ENCODE measurements at places on chromosomes 4 and X.

GRCh38 chrX:85244450-85245211 lies 840 bp downstream of the ZNF711 start:
- peak; percentile 49 for DNase-seq

- no peak for DNase-seq
These were observed 251.4 kb downstream of the COL25A1 start for GRCh38 chr4:109051054-109051453.

DNA sequence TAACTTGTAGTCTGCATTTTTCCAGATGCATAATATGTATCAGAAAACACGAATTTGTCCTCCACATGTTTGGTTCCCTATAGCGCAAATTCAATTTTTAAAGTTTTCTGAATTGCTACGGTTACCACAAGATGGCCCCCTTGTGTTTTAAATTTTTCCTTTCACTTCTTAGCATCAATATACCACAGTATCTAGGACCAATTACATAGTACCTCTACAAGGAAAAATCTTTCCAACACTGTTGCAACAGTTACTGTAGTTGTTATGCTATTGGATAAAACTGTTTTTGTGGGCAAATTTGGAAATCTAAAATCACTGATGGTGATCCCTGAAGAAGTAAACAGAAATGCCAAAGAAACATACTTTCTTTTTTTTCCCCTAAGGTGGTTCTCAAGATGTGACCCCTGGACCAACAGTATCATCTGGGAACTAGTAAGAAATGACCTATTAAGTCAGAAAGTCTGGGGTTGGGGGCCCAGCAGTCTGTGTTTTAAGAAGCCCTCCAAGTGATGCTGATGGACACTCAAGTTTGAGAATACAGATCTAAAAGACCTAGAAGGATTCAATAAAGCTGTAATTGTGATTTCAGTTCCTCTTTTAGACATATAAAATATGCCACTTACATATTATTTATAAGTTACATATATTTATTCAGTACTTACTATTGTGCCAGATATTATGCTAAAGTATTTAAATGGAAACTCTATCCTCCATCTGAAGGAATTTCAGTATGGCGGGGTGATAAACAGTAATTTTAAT lies 3.1 kb downstream of the ZGRF1 start:
- peak; percentile 12 for DNase-seq

DNA sequence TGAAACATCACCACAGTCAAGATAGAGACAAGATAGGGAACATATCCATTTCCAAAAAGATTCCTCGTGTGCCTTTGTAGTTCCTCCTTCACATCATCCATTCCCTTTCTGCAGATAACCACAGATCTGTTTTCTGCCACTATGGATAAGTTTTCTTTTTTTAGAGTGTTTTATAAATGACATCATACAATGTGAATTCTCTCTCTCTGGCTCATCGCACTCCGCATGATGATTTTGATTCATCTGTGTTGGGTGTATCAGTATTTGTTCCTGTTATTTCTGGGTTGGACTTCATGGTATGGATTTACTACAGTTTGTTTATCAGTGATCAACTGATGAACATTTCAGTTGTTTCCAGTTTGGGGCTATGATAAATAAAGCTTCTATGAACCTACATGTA lies 23.2 kb upstream of the ANXA3 start:
- no peak for DNase-seq

- peak; percentile 7 for DNase-seq
These were observed 85.0 kb upstream of the TENT5D start for GRCh38 chrX:80335062-80335830.

DNA sequence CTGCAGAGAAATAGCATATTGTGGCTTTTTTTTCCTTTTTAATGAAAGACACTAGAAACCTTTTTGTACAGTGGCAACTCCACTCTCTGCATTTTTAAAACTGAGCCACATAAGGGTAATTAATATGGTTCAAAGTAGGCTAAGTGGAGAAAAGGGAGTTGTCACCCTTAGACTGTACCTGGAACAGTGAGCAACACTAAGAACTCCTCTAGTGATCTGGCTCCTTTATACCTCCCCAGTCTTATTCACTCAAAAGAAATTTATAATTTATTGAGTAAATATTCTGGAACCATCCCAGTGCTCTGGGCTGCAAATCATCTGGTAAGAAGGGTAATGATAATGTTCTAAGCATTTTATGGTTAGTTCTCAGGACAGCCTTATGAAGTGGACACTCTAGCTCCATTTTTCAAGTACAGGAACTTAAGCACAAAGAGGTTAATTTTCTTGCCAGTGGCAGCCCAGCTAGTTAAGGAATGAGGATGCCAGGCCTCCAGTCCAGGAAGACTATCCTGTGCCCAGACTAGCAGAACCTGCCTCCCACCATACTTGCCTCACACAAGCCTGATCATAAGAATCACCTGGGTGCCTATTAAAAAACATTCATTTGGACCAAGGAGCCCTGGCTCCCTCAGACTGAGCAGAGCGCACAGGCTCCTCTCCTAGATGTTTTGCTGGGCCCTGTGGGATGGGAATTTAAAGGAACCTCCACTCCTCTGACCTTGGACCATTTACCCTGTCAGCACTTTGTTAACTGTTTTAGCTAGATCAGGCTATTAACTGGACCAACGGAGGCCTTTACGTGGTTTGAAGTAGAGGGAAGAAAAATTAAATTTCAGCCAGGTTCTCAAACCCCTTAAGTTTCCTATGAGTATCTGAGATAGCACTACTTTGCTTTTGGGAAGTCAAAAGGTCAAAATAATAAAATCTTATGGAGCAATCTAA lies 102.6 kb downstream of the PDE5A start:
- no peak for DNase-seq

DNA sequence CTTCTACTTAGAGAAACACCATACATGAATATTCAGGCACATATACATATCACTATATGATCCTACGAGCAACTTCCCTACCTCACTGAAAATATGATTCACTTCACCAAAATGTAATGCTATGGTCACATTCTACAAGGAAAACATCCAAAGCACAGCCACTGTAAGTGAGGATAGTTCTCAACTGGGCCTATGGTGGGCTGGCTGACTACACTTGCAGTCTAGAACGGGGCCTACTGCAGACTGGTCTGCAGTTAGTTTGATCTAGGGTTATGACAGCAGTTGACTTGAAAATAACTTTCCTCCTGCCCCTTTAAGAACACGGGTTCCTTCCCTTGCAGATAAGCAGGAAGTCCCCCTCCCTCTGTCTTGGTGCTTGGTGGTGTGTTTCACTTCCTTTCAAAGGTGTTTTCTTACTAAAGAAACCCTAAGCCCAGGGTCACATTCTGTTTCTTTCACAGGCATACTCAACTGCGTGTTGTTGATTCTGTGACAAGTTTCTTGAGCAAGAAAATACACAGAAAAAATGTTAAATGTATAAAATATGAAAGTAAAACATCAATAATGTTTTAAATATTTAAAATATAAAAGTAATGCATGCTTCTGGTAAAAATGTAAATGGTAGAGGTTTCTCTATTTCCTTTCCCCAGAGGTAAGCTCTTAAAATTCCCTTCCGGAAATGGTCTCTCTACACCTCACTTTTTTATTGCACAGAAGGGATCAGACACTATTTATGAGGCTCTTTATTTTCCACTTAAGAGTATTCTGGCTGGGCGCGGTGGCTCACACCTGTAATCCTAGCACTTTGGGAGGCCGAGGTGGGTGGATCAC lies 18.0 kb upstream of the TMSB4X start:
- DNase-seq: no peak

DNA sequence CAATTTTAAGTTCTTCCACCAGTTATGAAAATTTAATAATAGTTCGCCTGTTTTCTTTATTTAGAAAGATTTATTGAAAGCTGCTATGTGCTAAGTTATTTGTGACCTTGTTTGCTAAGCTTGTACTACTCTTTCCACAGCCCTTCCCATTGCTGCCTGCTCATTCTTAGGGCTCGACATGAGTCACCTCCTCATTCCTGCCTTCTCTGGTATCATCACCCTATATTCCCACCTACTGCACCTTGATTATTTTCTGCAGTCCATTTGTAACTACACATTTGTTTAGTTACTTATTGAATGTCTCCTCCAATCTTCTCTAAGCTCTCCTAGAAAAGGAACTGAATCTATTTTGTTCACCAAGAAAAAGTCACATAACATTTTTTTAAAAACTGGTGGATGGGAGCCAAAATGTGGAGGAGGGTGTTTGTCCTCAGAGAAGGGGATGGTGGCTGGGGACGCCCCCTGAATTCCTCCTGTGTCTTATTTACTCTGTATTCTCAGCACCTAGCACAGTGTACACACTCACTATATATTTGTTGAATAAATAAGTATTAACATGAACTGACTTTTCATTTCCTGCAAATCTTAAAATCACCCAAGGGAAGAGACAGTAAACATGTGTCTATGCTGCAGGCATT lies 3.7 kb upstream of the RAB9A start:
- no peak for DNase-seq

DNA sequence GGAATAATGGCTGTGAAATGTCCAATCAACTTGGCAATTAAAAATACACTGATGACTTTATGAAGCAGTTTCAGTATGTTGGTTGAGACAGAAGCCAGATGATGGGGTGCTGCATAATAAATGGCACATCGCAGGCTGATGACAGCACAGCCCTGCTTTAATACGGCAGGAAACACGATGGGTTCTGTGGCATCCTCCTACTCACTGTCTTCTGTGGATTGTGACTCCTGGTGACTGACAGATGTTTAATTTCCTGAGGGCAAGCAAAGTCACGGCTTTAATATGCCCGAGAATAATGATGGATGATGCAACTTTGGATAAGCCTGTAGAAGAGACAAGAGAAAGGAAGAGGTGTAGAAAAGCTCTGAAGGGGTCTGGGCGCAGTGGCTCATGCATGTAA lies 295.4 kb downstream of the TRIML1 start:
- DNase-seq: no peak

DNA sequence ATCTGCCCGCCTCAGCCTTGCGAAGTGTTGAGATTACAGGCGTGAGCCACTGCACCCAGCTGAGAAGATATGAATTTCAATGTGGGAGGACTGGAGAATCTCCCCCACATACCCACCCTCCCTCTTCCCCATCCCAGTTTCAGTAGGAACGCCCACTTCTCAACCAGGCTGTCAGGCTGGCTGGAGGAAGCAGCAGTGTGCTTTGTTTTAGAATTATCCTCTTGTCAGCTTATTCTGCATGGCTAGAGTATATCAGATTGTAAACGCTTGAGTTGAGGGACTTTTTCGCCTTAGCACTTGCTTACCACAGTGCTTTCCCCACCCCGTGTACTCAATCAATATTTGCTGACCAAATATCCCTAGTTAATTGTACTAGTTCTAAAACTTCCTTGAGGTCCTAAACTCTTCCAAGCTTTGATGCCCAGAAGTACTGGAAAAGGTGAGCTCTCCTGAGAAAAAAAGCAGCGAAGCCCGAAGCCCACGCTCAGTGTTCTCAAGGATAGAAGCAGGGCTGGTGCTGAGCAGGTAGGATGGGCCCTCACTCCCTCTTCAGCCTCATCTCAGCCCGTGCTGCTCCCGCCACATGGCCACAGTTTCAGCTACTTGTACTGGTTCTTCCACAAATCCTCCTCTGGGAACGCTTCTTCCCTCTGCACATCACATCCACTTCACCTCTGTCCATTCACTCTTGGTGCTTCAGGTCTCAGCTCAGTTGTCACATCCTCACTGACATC lies 7.3 kb upstream of the ARHGAP10 start:
- no peak for DNase-seq

DNA sequence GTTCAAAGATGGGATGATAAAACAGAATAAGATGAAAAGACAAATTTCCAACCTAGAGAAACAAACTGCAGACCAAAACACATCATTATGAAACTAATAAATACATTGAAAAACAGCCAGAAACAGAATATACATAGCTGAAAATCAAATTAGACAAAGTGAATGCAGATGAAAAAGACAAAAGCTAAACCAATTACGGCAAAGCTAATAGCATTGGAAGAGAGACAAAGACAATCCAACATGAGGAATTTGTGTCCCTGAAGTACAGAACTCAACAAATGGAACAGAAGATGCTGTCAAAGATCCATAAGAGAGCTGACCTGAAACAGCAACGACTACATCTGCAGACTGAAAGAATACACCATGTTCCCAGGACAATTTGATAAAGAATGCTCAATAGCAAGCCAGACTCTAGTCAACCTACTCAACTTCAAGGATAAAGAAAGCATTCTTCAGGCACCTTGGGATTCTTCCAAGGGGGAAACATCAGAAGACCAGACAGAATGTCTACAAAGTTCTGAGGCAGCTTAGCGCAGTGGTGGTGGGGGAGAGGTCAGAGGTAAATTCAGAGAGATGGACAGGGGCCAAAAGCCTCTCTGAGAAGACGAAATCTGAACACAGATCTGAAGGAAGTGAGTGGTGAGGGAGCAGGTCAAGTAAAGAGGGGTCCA lies 27.4 kb upstream of the IRAK1 start:
- no peak for DNase-seq

DNA sequence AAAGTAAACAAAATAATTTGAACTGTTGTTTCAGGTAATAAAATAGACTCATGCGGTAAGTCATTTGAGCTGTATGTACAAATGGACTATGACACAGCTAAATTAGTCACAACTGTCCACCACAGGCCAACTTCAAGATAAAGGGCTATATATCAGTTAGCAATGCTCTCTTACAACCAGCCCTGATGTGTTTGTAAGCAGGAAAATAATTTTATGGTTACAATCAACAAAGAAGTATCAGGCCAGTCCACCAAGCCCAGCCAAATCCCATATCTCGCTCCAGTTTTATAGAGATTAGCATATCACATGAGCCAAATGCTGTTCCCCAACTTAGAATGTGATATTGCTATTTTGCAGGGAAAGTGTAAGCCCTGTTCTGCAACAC lies 511 bp upstream of the DUSP21 start:
- no peak for DNase-seq

GRCh38 chrX:78658845-78659744 lies at the start of gene RTL3:
RTL3 (minus strand) TSS chrX:78659328; CDS start chrX:78658420, 908 bp downstream.
- no peak for DNase-seq

DNA sequence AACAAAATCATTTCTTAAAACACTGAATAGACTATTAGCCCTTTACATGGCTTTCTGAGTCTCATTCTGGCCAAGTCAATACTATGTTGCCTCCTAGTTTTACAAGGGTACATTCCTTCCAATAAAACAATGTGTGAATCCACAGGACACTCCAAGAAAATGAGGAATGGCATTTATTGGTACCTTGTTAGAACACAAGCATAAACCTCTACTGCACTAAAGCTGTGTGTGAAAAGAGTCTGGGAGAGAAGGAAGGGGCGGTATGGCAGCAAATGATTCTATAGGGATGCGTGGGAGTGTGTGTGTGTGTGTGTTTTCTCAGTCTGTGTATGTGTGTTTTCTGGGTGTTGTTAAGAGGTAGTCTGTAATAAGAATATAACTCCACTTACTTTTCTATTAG lies 48.9 kb downstream of the CXCL1 start:
- no peak for DNase-seq

- no peak for DNase-seq
These were observed 153.3 kb upstream of the USP9X start for GRCh38 chrX:40931921-40932320.
